GM12878 (cell line): ENCODE measurements at places on chromosomes 1 and 21. TPM values are rescaled to one million over a fixed set of nuclear protein-coding genes. Genes with fewer than 3 reads are reported as not detected.

DNA sequence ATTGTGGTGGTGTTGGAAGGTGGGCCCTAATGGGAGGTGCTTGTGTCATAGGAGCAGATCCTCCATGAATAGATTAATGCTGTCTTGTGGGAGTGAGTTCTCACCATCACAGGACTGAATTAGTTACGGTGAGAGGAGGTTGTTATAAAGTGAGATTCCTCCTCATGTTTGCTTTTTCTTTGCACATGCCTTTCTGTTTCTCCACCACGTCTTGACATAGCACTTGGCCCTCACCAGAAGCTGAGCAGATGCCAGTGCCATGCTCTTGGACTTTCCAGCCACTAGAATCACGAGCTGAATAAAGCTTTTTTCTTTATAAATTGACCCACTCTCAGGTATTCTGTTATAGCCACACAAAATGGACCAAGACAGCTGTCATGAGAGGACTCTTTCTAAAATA is 194.8 kb downstream of the PTPRU start:
- no peak for DNase-seq

DNA sequence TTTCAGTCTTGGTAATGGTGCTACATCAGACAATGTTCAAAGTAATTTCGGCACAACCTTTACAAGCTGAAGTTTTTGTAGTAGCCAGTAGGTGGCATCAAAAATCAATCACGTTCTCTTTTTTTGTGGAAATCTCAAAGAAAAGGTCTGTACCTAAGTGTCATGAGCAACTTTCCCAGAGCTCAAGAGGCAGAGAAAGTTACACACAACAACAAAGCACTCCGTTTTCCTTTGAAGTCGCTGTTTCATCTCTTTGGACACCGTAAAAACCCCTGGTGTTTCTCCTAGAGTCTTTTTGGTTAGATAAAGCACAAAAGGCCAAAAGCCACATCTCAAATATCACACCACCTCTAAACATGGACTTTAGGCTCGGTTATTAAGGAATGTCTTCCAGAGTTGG is 131.6 kb downstream of the LHX8 start:
- DNase-seq, result peak; percentile 12

DNA sequence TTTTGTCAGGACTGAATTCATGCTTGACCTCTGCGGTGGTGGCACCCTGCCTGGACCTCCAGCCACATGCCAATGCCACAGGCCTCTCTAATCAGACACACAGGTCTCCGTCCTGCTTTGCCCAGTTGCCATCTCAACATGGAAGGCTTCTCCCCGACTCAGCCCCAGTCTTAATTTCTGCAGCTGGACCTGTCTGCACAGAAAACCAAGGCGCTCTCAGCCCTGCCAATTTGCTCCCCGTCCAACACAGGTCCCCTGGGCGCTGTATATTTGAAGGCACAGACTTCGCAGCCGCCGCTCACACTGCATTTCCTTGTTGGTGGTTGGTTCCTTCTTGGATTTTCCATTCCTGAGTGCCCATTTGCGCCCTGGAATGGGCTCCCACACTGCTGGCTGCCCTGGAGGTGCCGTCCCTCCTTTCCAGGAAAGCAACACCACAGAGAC is 28.0 kb upstream of the PLEKHG5 start:
- no peak for DNase-seq

DNA sequence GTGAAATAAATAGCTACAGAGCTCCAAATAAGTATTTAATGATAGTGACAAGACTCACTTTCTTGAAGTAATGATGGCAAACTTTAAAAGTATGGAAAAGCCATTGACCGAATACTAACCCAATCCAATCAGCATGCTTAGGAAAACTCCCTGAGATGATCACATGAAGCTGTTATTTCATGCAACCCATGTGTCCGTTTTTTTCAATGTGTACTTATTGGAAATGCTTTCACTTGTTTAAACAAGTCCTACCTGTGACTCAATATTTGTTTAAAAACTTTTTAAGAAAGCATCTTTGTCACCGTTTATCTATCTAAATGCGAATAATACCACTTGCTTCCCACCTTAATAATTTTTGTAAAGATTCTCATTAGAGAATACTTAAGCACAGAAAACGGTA is 185.8 kb downstream of the NRIP1 start:
- no peak for DNase-seq

GRCh38 chr1:21184276-21184675 is 7.6 kb upstream of the EIF4G3 start:
- no peak for DNase-seq

DNA sequence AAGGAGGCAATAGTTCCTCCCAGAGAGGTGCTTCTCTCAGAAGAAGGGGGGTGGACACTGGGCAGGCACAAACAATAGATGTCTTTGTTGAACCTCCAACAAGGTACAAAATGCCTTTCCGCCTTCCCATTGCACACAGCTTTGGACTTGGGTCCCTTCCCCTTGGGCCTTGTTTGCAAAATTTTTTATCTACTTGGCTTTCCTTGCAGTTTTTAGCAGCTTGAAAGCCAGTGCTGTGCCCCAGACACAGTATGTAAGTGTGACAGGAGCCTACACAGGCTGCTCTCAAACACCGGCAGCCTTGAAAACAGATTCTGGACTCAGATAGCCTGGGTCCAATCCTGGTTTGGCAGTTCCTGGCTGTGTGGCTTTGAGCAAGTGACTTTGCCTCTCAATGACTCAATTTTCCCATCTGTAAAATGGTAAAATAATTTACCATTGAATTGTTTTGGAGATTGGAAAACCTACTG is 43.0 kb downstream of the ELAPOR1 start:
- DNase-seq, result no peak

DNA sequence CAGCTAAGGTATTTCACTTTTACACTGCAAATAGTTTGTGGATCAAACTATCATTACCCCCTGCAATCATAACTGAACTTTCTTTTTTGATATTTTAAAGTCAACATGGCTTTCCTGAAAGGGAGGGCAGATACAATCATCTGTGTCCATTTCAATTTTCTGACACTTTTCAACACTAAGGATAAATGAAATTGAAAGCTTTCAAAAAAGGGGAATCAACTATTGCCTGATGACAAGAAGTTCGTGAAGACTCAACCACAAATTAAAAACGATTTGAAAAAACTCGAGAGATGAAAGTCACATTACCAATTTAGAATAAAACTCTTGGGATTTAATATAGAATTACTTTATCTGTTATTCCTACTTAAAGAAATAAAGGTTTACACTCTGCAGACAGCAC is 11.7 kb downstream of the SRSF4 start:
- no peak for DNase-seq

GRCh38 chr1:20320704-20321103 is 30.0 kb downstream of the VWA5B1 start:
- DNase-seq, result no peak

DNA sequence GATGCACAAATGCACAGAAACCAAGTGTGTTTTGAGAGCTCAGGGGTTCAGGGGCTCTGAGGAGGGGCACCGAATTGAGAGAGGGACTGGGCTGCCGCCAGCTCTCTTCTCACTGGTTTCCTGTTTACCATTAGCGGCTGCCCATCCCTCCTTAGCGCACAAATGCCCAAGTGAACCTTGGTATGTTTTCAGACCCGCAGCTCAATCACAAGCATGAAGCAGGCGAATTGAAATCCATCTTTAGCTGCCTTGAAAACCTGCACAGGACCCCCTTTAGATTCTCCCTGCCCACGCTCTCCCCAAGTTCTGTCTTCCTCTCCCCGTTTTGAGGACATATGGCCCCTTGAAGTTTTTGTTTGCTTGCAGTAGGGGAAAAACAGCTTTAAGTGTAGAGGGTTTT is 61.1 kb upstream of the ACOT11 start:
- DNase-seq, result no peak

GRCh38 chr1:213444224-213444623 is 393.2 kb downstream of the RPS6KC1 start:
- no peak for DNase-seq

GRCh38 chr21:32468681-32469111 is 56.2 kb downstream of the EVA1C start:
- DNase-seq, result no peak

- DNase-seq, result no peak
Observed at GRCh38 chr1:165847486-165847885, 20.1 kb downstream of the UCK2 start.

DNA sequence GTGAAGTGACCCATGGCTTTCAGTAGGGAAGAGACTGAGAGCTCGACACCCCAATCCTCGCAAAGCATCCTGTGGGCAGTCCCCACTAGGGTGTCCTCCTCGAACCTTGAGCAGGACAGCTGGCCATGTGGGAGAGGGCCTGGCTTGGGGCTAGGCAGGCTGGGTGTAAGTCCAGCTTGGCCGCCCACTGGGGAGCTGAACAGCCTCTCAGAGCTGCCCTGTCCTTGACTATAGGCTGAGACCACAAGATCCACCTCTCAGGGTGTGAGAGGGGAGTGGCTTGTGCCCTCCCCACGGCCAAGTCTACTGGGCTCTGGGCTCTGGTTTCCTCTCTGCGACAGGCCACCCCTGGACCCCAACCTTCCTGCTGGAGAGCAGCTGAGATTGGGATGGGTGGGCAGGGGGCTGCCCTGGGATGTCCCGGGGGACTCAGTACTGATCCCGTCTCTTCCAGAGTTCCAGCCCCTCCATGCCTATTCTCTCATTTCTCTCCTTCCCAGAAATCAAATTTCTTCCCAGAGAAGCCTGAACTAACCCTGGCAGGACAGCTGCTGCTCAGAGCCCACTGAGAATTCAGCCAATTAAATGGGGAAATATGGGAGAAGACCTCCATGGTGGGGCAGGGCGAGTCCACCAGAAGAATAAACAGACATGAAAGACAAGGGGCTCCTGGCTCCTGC is 282.9 kb downstream of the PTPRU start:
- no peak for DNase-seq

GRCh38 chr1:151347523-151348246 is 633 bp upstream of the RFX5 start:
- no peak for DNase-seq

DNA sequence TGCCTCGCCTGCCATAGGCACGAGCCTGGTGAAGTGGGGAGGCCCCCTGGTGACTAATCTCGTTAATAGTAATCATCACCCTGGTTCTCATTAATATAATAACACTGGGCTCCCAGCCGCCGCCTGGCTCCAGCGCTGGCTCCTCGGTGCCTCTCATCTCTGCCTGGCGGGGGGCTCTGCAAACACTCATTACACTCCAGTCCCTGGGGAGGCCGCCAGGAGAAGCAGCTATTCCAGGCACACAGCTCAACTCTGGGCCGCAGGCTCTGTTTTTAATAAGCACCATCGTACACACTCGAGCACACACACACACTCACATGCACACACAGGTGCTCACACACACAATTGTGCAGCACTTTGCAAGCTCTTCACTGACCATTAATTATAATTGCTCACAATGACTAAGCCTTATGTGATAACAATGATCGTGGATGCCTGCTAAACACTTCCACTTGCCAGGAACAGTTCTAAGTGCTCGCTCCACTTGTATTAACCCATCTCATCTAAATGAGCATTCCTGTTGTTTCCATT is 52.2 kb downstream of the SDC3 start:
- DNase-seq, result no peak

- DNase-seq, result no peak
Observed at GRCh38 chr1:167674156-167674555, 44.1 kb downstream of the RCSD1 start.

- DNase-seq, result no peak
Observed at GRCh38 chr1:157968946-157969345, 24.5 kb upstream of the KIRREL1 start.

DNA sequence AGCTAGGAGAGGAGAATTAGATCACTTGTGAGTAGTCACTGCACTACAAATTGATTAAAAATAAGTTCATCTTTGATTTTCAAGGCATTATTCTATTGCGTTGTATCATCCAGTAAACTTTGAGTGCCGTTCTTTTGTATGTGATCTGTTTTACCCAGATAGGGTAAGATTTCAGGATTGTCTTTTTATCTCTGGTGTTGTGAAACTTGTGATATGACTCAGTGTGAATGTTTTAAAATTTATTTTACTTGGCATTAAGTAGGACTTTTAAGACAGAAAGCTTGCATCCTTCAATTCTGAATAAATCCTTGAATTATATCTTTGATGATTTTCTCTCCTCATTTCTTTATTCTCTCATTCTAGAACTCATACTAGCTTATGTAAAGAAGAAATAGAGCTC is 93.3 kb upstream of the ADAMTS5 start:
- DNase-seq, result no peak

GRCh38 chr1:41315146-41315822 is 46.0 kb upstream of the FOXO6 start:
- no peak for DNase-seq

The TRIM58 gene
- total RNA-seq, result not detected in 2 replicates

The CFHR2 gene
- total RNA-seq, result not detected in 2 replicates

The CD52 gene
- total RNA-seq, result 291 and 301 TPM in 2 replicates

The NUP210L gene
- total RNA-seq, result not detected in 2 replicates

The PLD5 gene
- total RNA-seq, result not detected in 2 replicates

The KCNK1 gene
- 17.0 and 18.6 TPM in 2 replicates for total RNA-seq

The ADAMTS4 gene
- total RNA-seq, result 0.05 and 0.13 TPM in 2 replicates

The TNFRSF9 gene
- total RNA-seq, result 5.6 and 7.6 TPM in 2 replicates

The HSPA6 gene
- total RNA-seq, result 1.6 and 1.8 TPM in 2 replicates

The A3GALT2 gene
- not detected in 2 replicates for total RNA-seq
